ENCODE measurements at places on chromosomes 12 and 14.
A peak's percentile ranks its signal among the peaks of the same experiment; 100 is the strongest.

- peak; percentile 85 for DNase-seq
Measured at GRCh38 chr12:76586764-76587395, 27.3 kb upstream of the OSBPL8 start.

DNA sequence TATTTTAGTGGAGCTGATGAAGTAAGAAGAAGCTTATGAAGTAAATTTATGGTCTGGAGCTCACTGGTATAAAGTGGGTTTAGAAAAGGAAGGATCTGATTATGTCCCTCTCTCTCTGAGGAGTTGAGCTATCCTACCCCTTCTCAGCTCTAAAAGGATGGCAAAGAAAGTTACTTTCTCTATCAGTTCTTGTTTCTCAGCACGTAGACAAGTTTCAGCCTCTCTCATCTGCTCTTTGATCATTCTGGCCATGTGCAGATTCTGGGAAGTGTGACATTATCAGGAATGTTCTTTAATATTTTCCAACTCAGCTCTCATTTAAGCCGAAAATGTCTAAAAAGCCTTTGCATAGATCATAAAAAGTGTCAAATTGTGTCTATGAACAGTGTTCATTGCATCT lies 5.8 kb upstream of the EGLN3 start:
- no peak for DNase-seq

- DNase-seq: peak; percentile 34
Measured at GRCh38 chr12:10409392-10409791, at the start of gene KLRC4. Gene KLRC4 (minus strand): TSS chr12:10409757. CDS start chr12:10409575, 182 bp downstream.

GRCh38 chr12:20777420-20777819 lies 33.1 kb upstream of the SLCO1B3 start:
- no peak for DNase-seq

- peak; percentile 10 for DNase-seq
Measured at GRCh38 chr14:25095736-25096437, 45.9 kb upstream of the STXBP6 start.

GRCh38 chr12:65827827-65828231 lies 3.5 kb downstream of the HMGA2 start:
- peak; percentile 27 for DNase-seq

DNA sequence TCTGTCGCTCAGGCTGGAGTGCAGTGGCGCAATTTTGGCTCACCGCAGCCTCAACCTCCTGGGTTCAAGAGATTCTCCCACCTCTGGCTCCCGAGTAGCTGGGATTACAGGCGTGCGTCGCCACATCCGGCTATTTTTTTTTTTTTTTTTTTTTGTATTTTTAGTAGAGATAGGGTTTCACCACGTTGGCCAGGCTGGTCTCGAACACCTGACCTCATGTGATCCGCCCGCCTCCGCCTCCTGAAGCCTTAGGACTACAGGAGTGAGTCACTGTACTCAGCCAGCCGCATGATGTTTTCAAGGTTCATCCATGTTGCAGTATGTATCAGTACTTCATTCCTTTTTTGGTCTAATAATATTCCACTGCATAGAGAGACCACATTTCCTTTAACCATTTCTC lies 2.4 kb upstream of the RNF34 start:
- DNase-seq: no peak

DNA sequence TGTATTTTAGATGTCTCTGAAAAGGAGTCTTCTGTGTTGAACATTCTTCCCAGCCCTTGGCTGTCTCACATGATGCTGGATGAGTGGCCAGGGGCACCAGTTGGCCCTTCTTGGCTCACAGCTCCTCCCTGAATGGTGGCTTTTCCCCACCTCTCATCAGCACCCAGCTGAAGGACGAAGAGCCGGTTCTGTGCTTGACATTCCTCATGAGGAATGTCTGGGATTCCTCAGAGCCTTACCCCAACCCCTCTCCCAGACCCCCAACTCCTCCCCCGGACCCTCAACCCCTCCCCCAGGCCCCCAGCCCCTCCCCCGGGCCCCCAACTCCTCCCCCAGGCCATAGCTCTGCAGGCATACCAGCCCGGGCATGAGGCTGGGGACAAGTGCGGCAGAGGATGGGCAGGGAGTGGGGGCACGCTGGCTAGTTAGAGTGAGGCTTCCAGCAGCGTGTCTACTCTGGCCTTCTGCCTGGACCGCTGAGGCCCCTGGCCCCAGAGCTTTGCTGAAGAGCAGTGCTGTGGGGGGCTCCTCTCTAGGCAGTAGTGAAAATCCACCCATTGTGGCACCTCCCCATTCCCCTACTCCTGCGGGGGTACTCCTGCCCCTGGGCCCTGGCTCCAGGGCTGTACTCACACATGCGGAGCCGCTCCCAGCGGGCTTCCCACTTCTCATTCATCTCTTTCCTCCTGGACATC lies 64.3 kb downstream of the PLEKHG3 start:
- no peak for DNase-seq

GRCh38 chr12:52513736-52514135 lies 6.5 kb downstream of the KRT5 start:
- DNase-seq: no peak

- DNase-seq: no peak
Measured at GRCh38 chr12:68406911-68407310, 74.7 kb upstream of the MDM1 start.

- DNase-seq: no peak
Measured at GRCh38 chr14:28759653-28760313, 6.8 kb upstream of the FOXG1 start.

Measured in hematopoietic multipotent progenitor cell treated with erythropoietin and hydrocortisone succinate and interleukin-3 and kit ligand, for 6 days (in vitro differentiated cells).